ENCODE measurements at places on chromosomes 4 and X. TPM values are rescaled to one million over a fixed set of nuclear protein-coding genes. Genes with fewer than 3 reads are reported as not detected.

- H3K27ac ChIP-seq = no peak overlapping the region
- DNase-seq = no peak
- no peak overlapping the region for H3K4me3 ChIP-seq
- no peaks in the 10 kb centered on the region for H3K27me3 ChIP-seq
- H3K4me1 ChIP-seq = no peaks in the 10 kb centered on the region
These were observed 2252.9 kb upstream of the AGA start for GRCh38 chr4:179695175-179695574.

GRCh38 chr4:102449751-102450352 is 51.3 kb upstream of the NFKB1 start:
- no peak for DNase-seq
- H3K4me3 ChIP-seq = no peak overlapping the region
- H3K27ac ChIP-seq = no peak overlapping the region

- H3K4me1 ChIP-seq = no peaks in the 10 kb centered on the region
- no peak overlapping the region for H3K27ac ChIP-seq
- H3K36me3 ChIP-seq = no peaks in the 10 kb centered on the region
- H3K4me3 ChIP-seq = no peak overlapping the region
- peaks cover 12% of the 10 kb centered on the region for H3K27me3 ChIP-seq
These were observed 34.5 kb upstream of the CYBB start for GRCh38 chrX:37745354-37745753.

DNA sequence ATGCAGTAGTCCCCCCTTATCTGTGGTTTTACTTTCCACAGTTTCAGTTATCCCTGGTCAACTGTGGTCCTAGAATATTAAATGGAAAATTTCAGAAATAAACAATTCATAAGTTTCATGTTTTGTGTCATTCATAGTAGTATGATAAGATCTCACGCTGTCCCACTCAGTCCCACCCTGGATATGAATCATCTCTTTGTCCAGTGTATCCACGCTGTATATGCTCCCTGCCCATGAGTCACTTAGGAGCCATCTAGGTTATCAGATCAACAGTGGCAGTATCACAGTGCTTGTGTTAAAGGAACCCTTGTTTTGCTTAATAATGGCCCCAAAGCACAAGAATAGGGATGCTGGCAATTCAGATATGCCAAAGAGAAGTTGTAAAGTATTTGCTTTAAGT is 16.2 kb upstream of the SYTL4 start:
- DNase-seq = no peak
- no peaks in the 10 kb centered on the region for H3K36me3 ChIP-seq
- H3K4me3 ChIP-seq = no peak overlapping the region
- H3K27me3 ChIP-seq = peaks cover 62% of the 10 kb centered on the region

DNA sequence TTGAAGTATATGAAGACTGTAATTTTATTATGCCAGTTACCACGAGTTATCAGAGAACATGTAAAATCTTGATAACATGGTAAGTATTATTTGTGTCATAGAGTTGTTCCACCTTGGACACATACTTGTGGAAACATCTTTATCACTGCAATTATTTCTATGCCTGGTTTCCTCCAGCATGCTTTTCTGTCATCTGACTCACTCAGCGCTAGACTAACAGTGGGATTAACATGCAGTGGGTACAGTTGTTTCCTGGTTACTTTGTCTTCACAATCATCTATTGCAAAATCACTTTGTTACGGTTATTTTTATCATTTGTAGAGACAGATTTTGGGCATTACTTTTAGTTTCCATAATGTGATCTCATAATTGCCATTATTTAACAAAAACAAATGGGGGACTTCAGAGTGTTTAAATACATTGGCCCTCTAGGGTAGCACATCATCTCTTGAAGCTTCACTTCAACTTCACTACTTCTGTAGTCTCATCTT is at the start of gene STATH:
Gene STATH, plus strand, starts transcription at position 441 of the 491 bp plus-strand sequence. CDS start 2,472 bp downstream, outside the sequence.
- no peaks in the 10 kb centered on the region for H3K27me3 ChIP-seq
- H3K27ac ChIP-seq = no peak within 1 kb of the TSS
- H3K36me3 ChIP-seq = no peaks in the 10 kb centered on the region
- no peaks in the 10 kb centered on the region for H3K4me1 ChIP-seq

DNA sequence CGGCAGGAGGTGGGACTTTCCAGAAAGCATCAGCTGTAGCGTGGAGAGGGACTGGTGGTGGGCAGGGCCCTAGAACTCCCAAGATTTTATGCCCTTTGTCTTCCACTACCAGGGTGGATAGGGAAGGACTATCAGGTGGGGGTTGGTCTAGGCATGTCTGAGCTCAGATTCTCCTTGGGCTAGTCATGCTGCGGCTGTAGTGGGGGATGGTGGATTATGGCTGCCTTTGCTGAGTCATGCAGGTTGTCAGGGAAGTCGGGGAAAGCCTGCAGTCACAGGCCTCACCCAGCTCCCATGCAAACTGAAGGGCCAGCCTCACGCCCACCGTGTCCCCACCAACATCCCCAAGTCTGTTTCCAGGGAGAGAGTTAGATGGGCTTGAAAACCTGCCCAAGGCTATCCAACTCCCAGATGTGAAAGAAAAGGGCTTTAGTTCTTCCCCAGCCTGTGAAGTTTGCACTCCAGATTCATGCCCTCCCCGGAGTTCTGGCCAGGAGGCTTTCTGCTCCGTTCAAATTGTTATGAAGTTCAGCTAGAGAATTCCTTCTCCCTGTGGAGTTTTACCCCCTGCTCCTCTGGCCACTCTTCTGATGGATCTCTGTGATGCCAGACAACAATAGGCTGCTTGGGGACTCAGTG is 13.4 kb upstream of the MEPE start:
- no peak for DNase-seq
- H3K4me1 ChIP-seq = no peaks in the 10 kb centered on the region
- H3K27ac ChIP-seq = no peak overlapping the region
- H3K36me3 ChIP-seq = no peaks in the 10 kb centered on the region
- H3K4me3 ChIP-seq = no peak overlapping the region

DNA sequence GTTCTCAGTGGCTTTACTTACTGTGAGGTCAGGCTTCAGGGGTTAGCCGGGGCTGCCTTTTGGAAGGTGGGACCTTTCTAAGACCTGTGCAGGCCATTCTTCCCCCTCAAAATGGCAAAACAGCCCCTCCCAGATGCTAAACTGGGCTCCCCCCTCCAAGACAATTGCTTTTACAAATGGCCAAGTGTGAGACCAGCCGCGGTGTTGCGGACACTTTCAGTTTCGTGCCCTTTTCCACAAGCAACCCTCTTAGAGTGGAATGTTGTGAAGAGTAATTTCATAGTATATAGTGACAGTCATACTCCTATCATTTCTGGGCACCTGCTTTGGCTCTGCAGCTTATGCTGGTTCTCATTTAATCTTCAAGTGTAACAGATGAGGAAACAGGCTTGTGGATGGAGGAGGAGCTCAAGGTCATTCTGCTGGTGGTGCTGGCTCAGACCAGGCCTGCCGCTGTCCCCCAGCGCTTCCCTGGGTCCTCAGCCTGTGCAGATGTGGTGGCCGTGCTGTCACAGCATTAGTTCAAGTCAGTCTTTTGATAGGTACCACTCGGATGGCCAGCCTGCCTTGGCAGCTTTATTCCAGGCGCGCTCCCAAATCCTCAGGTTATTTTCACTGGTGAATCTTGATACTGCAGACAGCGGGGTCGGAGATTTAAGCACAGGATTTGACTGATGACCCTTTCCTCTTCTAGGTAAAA is 55.0 kb upstream of the TADA2B start:
- H3K27me3 ChIP-seq = no peaks in the 10 kb centered on the region
- no peak for DNase-seq
- peak overlapping the region; percentile 97 for H3K27ac ChIP-seq
- peak overlapping the region; percentile 69 for H3K4me3 ChIP-seq

The TSPAN7 gene
- total RNA-seq = 15.5 TPM

The SETD7 gene
- total RNA-seq = 63.6 TPM

The HS3ST1 gene
- 3.6 TPM for total RNA-seq

The ADH7 gene
- not detected for total RNA-seq

Measured in breast epithelium (tissue), 4 donors.